Fibroblast of skin of left quadriceps (primary cell): ENCODE measurements at places on chromosomes 7 and 10.

DNA sequence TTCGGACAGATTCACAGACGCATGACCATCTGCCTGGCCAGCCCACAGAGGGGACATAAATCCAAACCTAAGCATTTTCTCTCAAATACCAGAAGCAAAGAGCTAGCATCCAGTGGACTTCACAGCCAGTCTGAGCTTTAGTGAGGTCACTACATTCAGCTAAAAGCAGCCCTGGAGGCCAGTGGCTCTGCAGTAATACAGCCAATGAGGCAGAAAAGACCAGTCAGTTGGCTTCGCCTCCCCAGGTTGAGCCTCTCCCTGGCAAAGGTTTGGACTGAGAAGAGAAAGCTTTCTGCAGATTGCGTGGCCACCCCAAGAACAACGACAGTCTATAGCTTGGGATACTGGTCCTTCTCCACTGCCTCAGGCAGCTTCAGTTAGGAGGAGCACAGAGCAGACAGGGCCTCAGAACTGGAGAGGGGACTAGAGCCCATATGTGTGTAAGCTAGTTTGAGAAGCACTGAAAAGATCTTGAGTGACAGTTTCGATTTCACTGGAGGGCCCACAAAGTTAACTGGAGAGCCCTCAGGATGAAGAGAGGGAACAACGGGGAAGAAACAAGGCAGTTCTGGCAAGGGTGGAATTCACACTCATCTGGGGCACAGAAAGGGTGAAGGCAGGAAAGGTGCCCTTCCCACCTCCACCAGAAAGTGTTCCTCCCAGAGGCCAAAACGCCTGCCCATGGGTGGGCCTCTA lies 3.8 kb downstream of the WDR91 start:
- no peak for DNase-seq

DNA sequence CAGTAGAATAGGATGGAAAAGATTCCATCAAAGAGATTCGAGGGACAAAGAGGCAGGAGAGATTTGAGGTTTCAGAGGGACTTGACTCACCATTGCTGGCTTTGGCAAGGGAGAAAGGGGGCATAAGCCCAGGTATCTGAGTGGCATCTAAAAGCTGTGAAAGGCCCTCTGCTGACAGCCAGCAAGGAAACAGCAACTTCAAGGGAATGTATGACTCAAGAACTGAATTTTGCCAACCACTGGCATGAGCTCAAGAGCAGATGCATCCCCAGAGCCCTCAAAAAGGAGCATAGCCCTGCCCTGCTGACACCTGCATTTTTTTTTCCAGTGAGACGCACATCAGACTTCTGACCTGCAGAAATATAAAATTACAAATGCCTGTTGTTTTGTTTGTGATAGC lies 19.6 kb upstream of the ADAM12 start:
- DNase-seq, result no peak

GRCh38 chr10:98463976-98464754 lies 17.4 kb upstream of the HPS1 start:
- DNase-seq, result no peak

DNA sequence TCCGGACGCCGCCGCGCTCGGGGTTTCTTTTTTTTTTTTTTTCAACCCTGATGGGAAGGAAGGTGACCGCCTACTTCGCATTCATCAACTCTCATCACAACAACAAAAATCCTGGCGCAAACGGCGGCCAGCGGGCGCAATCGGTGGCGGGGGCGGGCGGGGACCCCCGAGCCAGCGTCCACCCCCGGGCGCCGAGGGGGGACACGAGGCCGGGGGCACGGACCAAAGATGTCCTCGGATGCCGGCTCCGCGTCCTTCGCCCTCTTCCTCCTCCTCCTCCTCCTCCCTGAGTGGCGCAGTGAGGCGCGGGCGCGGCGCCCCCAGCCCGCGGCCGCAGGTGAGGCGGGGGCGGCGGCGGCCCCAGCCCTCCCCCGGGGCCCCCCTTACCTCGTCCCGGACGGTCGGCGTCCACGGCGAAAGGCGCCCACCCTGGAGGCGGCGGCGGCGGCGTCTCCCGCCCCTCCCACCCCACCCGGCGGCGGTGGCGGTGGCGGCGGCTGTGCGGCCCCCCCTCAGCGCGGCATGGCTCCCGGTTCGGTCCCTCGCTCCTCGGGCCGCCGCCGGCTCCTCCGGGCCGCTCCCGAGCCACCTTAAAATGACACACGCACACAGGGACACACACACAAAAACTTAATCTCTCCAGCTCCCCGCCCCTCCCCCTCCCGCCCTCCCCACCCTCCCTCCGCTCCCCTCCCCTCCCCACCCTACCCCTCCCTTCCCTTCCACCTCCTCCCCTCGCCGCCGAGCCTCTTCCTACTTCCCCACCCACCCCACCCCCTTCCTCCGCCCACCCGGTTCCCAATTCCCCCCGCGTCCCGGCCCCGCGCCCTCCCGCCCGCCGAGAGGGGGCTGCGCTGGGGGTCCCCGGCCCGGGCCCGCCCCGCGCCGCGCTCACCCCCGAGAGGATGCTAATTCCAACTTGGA lies at the start of gene CTBP2:
TSS of gene CTBP2 (minus strand) at position 632 of the 924 bp plus-strand sequence.
- DNase-seq, result no peak

- DNase-seq, result no peak
These were observed 300.9 kb downstream of the BICC1 start for GRCh38 chr10:58813573-58813972.

- no peak for DNase-seq
These were observed 40.9 kb upstream of the MET start for GRCh38 chr7:116630932-116631671.

- no peak for DNase-seq
These were observed 25.7 kb downstream of the PRKAG2 start for GRCh38 chr7:151851145-151851751.

GRCh38 chr10:132508581-132509443 lies 28.8 kb upstream of the INPP5A start:
- DNase-seq, result no peak

GRCh38 chr7:17477182-17477581 lies 178.7 kb downstream of the AHR start:
- no peak for DNase-seq

DNA sequence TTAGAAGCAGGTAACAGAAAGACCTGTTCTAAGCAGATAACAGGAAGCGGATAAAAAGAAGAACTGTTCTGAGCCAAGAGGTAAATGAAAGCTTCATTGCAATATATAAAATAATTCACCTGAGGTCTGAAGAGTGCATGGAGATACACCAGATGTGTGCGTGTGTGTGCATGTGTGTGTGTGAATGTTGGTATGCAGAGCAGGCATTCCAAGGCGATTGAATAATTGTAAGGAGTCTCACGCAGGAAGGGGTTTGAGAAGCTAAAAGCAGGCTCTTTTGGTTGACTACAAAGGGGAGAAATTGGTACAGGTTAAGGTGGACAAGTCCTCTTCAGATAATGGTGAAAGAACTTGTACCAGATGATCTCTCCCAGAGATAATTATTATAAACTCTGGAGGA lies 450.6 kb downstream of the DNAJB9 start:
- DNase-seq, result no peak

DNA sequence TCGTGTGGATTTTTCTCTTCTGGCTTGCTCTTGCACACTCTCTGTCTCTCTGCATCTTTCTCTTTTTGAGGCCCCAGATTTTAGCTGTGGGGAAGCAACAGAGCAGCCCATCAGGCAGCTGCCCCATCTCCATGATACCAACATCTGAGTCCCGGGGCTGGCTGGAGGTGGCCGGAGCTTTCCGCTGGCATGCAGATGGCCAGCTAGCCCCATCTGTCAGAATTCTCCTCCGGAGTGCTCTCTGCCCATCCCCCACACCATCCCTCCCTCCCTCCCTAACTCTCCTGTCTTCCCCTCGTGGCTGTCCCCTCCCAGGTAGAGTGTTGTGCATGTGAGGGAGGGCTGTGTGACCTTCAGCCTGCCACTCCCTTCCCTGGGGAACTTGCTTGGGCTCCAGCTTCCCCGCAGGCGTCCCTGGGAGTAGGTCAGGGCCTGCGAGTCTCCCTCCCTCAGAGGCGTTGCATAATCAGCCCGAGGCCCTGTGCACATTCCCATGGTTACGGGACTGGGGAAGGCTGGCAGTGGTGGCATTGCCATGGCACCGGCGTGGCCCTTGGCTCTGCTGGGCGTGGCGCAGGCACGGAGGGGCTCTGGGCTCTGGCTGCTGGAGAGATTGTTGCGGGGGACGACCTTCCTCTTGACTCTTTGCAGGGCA lies 24.7 kb downstream of the GHRHR start:
- no peak for DNase-seq

- no peak for DNase-seq
These were observed 179.2 kb downstream of the RELN start for GRCh38 chr7:103810112-103810744.

DNA sequence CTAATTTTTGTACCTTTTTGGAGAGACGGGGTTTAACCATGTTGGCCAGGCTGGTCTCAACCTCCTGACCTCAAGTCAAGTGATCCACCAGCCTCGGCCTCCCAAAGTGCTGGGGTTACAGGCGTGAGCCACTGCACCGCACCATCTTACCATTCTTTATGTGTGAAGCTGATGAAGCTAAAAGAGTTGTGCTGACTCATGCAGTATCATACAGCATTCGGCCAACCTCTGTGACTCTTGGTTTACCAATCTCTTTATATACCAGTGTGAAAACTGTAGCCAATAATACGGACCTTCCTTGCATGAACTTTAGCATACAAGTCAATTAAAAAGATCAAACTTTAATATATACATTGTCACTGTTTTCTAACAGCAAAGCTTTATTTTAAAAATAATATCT lies 878.2 kb upstream of the MBL2 start:
- no peak for DNase-seq

DNA sequence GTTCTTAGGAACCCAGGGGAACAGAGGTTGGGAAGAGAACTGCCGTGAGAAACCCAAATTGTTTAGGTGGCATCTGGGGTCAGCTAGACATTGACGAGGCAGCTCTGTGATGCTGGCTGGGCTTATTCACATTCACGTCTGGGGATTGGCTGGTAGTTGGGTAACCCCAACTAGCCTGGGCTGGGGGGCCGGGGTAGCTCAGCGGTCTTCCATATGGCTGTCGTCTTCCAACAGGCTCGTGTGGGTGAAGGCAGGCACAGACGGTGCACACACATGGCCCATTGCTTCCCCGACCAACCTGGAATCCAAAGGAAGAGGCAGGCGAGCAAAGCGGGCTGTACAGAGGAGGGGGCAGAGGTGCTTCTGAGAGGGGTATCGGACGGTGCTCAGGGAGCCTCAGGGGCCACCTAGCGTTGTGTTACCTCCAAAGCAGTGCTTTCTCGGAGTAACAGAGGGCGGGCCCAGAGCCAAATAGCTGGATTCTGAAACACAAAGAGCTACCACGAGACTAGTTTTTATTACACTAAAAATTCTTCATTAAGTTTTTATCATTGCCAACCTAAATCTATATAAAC lies 34.5 kb downstream of the MKI67 start:
- DNase-seq, result no peak

- peak; percentile 58 for DNase-seq
These were observed 129.3 kb downstream of the PKD1L1 start for GRCh38 chr7:47818796-47819606.

DNA sequence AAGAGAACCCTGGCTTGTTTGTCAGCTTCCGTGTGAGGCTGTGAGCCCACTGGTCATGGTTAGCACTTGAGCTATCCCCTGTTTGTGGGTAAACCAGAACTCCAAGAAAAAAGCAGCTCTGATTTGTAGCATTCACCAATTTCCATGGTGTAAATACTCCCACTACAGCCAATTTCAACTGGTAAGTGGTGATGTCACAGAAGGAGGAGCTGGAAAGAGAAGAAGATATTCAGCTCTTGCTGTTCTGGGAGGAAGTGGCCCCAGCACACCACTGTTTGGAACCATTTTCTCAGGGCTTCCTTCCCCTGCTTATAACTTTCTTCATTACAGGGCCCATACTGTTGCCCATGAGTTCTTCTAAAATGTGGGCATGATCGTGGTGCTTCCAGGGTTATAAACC lies 500.1 kb upstream of the ZMIZ1 start:
- DNase-seq, result no peak

- no peak for DNase-seq
These were observed 24.9 kb upstream of the AMPH start for GRCh38 chr7:38655833-38656774.

DNA sequence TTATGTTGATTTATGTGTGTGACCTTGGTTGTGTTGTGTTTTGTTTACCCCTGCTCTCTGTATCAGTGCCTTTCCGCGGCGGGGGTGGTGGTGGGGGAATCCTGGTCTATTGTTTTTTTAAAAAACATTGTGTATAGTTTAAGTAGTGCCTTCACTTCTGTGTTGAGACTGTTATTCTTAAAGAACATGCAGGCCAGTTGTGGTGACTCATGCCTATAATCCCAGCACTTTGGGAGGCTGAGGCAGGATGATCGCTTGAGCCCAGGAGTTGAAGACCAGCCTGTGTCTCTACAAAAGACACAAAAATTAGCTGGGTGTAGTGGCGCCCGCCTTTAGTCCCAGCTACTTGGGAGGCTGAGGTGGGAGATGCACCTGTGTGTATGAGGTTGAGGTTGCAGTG lies 429.0 kb upstream of the LRGUK start:
- DNase-seq, result no peak

DNA sequence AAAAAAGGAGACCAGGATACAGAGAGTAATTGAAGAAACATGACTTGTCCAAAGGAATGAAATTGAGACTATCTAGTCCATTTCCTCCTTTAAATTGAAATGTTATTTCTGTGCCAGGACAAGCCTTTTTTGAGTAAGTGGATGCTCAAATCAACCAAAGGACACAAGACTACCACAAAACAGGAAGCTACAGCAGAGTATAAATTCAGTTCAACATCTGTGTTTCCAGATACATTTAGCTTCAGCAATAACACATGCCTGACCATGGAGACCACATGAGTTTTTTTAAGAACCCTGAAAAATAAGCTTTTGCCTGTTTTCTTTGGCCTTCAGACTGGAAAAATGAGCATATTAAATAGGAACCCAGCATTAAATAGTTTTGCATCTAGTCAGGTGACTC lies 707.5 kb downstream of the ZWINT start:
- no peak for DNase-seq

DNA sequence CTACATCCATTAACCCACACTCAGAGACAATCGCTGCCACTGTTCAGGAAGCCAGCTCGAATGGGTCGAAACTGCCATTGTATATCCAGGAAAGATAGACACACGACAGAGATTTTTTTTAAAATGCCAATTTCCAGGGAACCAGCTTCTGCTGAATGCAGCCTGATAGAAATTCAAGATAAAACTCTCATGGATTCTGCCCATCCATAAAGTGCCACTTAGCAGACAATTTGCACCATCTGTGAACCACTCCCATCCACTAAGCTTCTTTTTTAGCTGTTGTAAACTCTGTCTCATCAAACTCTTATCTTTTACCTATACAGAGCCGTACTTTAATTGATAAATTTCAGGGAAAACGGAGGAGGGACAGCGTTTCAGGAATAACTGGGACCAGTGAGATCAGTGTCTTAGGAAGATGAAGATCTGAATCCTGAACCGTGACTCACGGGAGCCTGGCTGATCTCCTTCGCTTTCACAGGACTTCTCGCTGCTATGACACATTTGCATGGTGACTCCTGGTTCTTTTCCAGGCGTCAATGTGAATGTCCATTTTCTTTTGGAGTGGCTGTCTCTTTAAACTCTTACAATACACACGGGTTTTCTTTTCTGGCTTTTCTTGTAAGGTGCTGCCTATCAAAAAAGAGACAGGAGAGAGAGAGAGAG lies 103.4 kb downstream of the FAM204A start:
- DNase-seq, result no peak

GRCh38 chr10:68829521-68829920 lies 2.2 kb downstream of the STOX1 start:
- DNase-seq, result no peak

GRCh38 chr10:43926875-43927406 lies 278.3 kb upstream of the ZNF32 start:
- DNase-seq, result no peak
